Glutamatergic neuron (in vitro differentiated cells): ENCODE measurements at places on chromosomes 2 and 18. TPM values are rescaled to one million over a fixed set of nuclear protein-coding genes. Genes with fewer than 3 reads are reported as not detected.

The ANKRD30BL gene
- 0.29 TPM for total RNA-seq

The MAP4K3 gene
- 48.1 TPM for total RNA-seq

The USP37 gene
- 12.7 TPM for total RNA-seq

The ARHGAP25 gene
- 1.4 TPM for total RNA-seq

DNA sequence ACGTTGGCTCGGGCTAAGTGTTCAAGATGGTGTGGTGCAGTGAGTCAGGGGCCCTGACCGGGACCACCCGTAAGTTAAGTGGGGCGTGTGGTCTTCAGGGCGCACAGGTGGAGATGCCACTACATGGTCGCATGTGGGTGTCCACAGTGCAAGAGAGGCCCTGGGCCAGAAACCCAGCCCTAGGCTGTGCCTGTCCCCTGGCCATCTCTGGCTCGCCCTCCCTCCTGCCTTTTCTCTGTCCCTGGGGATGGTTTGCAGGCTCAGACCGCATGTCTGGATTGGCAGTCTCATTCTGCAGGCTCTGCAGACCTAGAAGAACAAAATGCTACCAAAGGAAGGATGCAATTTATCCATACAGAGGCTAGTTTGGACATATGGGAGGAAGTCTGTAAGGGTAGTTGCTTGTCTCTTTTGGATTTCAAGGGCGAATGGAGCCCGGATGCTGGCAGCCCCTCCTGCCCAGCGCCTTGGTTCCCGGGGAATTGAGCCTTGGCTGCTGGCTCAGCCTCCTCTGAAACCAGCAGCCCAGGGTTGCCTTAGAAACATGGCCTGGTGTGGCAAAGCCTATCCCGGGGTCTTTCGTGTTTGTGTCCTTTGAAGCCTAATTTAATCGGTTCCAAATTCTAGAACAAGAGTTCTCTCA lies 417.5 kb upstream of the HS6ST1 start:
- H3K27me3 ChIP-seq = peaks cover 2% of the 10 kb centered on the region
- no peak for DNase-seq
- H3K27ac ChIP-seq = no peak overlapping the region
- no peaks in the 10 kb centered on the region for H3K36me3 ChIP-seq
- H3K4me1 ChIP-seq = peaks cover 21% of the 10 kb centered on the region

DNA sequence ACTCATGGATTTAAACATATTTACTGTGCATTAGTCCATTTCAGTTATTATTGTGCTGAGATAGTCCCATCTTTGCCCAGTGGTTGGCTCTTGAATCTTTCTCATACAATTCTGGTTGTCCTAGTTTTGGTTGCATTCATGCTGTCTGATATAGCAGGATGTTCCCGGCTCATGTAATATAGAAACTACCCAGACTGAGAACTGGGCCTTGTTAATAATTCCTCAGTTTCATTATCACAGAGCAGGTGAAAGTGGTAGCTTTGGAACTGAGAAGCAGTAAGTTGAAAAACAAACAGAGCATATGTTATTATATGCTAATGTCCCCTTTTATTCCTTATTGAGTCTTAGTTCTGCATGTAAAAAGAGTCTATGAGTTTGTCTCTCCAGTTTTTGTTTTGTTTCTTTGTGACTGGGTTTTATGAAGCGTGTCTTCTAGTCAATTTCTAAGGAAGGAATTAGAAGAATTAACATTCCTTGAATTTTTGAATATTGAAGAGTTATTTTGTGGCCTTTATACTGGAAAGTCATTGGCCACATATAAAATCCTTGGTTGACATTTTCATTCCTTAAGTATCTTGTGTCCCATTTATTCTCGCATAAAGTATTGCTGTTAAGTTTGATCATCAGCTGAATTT lies 43.3 kb downstream of the EIF5B start:
- H3K4me1 ChIP-seq = no peaks in the 10 kb centered on the region
- no peak overlapping the region for H3K27ac ChIP-seq
- H3K36me3 ChIP-seq = peaks cover 10% of the 10 kb centered on the region
- no peaks in the 10 kb centered on the region for H3K27me3 ChIP-seq
- H3K4me3 ChIP-seq = no peak overlapping the region

GRCh38 chr2:107027205-107027604 lies 141.2 kb upstream of the ST6GAL2 start:
- H3K27ac ChIP-seq = no peak overlapping the region
- no peaks in the 10 kb centered on the region for H3K27me3 ChIP-seq
- H3K4me3 ChIP-seq = no peak overlapping the region
- peaks cover 5% of the 10 kb centered on the region for H3K36me3 ChIP-seq
- DNase-seq = no peak

- DNase-seq = no peak
- H3K27ac ChIP-seq = no peak overlapping the region
- H3K36me3 ChIP-seq = peaks cover 9% of the 10 kb centered on the region
- no peaks in the 10 kb centered on the region for H3K4me1 ChIP-seq
These were observed 61.7 kb upstream of the MTIF2 start for GRCh38 chr2:55330541-55331297.
